Cardiac septum (tissue), 1 donor: ENCODE measurements at places on chromosomes 6 and 20. TPM values are rescaled to one million over a fixed set of nuclear protein-coding genes. Genes with fewer than 3 reads are reported as not detected.

FAXC gene
- total RNA-seq: 0.57 TPM

FGD2 gene
- 2.3 TPM for total RNA-seq

DNA sequence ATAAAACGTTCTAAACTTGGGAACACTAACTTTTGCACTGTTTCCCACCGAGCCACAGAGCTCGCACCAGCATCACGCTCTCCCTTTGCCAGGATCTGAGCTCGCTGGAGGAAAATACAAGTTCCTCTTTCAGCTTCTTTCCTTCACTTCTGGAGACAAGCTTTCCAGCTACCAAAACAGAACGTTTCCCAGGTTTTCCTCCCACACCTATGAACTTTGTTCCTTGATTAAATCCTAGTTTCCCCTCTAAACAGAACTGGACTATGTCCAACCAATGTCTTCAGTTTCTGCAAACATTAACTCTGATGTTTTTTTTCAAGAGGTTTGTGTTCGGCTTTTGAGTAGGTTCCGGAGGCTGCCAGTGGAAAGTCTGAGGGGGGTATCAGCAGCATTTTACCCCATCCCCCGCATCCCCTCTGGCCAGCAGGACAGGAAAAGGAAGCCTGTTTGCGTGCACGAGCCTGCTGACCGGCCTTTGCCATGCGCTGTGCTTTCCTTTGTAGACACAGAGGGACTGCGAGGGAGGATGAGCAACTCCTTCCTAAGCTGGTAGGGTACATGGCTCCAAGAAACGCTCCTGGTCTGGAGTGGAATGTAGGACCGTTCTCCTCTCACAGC lies 135.5 kb downstream of the LY86 start:
- no peak for DNase-seq

- DNase-seq: no peak
These were observed 5.9 kb upstream of the NUP153 start for GRCh38 chr6:17712576-17712975.

DNA sequence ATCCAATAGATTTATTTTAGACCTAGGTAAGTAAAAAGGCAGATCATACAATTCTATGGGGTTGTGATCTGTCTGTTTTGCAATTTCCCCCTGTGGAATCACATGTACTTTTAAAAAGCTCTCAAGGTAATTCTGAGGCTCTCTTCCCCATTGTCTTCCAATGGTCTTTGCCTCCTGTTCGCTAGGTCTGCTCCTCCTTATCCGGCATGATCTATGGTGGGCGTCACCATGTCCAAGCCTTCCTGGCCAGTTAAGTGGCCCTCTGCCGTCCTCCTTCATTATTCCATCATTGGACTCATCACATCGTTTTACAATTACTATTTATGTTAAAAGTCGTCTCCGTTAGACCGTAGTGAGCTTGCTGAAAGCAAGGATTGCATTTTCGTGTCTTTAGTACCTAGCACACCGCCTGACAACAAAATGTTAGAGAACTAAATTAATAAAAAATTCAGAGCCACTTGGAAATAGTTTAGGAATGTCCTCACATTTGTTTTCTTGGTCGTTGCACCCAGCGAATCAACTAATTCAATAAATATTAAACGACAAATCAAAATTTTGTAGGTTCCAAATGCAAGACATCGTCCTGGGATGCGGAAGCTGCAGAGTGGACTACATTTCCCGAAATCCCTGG lies 2.2 kb upstream of the STXBP5 start:
- DNase-seq: no peak

DNA sequence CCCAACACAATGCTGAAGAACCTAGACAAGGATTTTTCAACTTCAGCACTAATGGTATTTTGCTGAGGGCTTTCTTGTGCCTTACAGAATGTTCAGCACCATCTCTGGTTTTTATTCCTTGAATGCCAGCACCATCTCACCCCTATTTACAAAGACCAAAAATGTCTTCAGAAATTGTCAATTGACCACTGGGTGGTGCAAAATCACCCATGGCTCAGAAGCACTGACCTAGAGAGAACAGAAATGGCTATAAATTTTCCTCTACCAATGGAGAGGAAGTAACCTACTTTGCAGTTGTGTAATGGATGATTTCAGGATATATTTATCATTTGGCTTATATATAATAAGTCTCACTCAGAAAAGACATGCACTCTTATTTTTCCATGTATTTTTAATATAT lies 431.0 kb upstream of the IRAK1BP1 start:
- no peak for DNase-seq

- DNase-seq: no peak
These were observed 246.8 kb upstream of the KCNG1 start for GRCh38 chr20:51269671-51270070.

- no peak for DNase-seq
These were observed 548.8 kb downstream of the COL12A1 start for GRCh38 chr6:74657011-74657410.
